Sciatic nerve (tissue), 2 donors: ENCODE measurements at places on chromosomes 12 and 14.
A peak's percentile ranks its signal among the peaks of the same experiment; 100 is the strongest.

- DNase-seq, result no peak
These were observed 23.3 kb upstream of the NUDT14 start for GRCh38 chr14:105204206-105204930.

- no peak for DNase-seq
These were observed 21.8 kb downstream of the FUT8 start for GRCh38 chr14:65434216-65434850.

GRCh38 chr14:69647213-69647612, 35.8 kb downstream of the SUSD6 start:
- DNase-seq, result no peak

DNA sequence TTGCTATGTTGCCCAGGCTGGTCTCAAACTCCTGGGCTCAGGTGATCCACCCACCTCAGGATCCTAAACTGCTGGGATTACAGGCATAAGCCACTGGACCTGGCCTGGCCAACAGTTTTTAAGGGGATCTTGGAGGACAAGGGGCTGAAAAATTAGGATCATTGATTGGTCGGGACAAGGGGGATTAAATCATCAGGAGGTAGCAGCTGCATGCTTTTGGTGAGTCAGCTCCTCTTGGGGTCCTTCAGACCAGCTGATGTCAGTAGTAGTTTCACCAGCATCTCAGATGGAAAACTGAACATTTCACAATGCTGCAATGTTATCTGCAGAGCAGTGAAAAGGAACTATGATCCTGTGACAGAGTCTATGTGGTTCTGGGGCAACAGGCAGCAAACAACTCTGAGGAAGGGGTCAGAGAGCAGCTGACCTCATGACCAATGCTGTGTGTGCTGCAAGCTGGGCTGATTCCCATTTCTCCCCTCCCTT, 6.3 kb downstream of the LRRC74A start:
- DNase-seq, result no peak

DNA sequence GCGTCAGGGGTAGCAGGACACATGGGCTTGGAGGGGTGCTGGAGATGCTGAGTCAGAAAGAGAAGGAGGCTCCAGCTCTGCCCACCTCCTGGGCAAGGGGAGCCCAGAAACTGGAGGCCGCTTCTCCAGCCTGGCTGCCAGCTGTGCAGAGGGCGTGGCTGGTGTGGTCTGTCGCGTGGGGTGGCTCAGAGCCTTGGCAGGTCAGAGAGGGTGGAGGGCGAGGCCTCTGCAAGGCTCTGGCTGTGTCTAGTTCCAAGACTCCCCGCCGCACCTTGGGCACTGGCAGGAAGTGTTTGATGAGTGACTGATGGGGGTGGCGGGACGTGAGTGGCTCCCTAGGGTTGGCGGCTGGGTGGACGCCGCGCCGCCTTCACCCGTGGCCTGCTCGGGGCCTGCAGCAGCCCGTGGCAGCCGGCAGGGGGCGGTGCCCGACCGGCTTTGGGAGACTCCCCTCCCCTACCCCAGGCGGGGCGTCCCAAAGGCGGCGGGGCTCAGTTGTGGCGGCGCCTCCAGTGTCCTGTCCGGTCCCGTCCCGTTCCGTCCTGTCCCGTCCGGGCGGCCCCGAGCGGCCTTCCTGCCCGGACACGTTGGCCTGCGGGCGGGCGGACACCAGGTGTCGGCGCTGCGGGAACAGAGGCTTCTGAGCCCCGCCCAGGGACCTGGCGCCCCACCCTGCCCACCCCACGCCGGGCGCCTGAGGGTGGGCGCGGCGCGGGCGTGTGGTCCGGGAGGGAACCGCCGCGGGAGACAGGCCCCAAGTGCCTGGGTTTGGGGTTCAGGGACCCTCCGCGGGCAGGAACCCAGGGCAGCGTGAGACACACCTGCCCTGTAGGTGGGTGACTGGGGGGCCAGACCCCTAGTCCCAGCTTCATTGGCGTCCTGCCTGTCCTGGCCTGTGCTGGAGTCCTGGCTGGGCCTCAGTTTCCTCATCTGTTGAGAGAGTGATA, 39.7 kb downstream of the KRT80 start:
- DNase-seq, result peak; percentile 81

DNA sequence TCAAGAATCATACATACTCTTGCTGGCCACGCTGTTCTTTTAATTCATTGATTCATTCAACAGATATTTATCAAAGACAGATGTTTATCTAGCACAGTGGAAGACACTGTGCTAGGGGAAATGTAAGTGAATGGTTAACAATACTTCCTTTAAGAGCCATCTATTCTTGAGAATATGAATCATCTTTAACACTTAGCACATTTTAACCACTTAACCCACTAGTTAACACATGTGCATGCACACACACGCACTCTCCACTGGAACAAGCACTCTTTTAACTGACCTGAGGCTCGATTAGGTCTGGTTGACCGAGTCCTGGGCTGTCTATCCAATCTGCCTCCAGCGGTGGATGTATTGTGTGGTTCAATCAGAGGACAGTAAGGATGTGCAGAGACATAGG, 34.6 kb downstream of the LMNTD1 start:
- no peak for DNase-seq

GRCh38 chr12:52521175-52521567, 977 bp upstream of the KRT5 start:
- DNase-seq, result peak; percentile 35

- DNase-seq, result no peak
These were observed 173.9 kb downstream of the GXYLT1 start for GRCh38 chr12:41970744-41971143.

- no peak for DNase-seq
These were observed 61.7 kb downstream of the PPP1R12A start for GRCh38 chr12:79873201-79873600.

GRCh38 chr14:106218174-106218573, 691.8 kb downstream of the TMEM121 start:
- no peak for DNase-seq

DNA sequence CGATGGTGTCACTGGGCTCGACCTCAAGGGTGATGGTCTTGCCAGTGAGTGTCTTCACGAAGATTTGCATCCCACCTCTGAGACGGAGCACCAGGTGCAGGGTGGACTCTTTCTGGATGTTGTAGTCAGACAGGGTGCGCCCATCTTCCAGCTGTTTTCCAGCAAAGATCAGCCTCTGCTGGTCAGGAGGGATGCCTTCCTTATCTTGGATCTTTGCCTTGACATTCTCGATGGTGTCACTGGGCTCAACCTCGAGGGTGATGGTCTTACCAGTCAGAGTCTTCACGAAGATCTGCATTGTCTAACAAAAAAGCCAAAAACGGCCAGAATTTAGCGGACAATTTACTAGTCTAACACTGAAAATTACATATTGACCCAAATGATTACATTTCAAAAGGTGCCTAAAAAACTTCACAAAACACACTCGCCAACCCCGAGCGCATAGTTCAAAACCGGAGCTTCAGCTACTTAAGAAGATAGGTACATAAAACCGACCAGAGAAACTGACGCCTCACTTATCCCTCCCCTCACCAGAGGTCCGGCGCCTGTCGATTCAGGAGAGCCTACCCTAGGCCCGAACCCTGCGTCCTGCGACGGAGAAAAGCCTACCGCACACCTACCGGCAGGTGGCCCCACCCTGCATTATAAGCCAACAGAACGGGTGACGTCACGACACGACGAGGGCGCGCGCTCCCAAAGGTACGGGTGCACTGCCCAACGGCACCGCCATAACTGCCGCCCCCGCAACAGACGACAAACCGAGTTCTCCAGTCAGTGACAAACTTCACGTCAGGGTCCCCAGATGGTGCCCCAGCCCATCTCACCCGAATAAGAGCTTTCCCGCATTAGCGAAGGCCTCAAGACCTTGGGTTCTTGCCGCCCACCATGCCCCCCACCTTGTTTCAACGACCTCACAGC, 717 bp downstream of the UBC start:
- DNase-seq, result peak; percentile 92

DNA sequence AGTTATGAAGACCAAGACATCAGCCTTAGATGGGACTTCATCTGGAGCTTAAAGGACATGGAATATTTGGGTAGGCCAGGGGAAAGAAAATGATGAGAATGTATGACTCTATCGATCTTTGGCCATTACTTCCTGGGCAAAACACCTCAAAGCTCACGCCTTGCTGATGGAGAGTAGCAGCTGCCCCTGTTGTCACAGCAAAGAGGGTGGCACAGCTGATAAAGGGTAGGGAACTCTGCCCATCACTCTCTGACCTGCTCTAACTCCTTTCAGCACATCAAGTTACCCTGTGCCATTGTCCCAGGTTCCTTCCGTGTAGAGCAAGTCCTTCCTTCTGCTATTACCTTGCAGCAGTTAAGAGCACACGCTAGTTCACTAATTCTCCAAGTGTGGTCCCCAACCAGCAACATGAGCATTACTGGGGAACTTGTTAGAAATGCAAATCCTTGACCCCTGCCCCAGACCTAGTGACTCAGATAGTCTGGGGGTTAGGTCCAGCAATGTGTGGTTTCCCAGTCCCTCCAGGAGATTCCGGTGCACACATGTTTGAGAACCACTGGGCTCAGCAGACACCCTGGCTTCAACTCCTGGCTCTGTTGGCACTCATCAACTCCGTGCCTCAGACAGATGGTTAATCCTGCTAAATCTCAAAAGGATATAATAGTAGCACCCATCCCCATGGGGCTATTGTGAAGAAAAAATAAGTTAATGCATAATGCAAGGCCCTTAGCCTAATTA, 93.7 kb upstream of the EEA1 start:
- DNase-seq, result no peak

GRCh38 chr12:100026241-100026640, 41.5 kb upstream of the ANKS1B start:
- DNase-seq, result no peak

DNA sequence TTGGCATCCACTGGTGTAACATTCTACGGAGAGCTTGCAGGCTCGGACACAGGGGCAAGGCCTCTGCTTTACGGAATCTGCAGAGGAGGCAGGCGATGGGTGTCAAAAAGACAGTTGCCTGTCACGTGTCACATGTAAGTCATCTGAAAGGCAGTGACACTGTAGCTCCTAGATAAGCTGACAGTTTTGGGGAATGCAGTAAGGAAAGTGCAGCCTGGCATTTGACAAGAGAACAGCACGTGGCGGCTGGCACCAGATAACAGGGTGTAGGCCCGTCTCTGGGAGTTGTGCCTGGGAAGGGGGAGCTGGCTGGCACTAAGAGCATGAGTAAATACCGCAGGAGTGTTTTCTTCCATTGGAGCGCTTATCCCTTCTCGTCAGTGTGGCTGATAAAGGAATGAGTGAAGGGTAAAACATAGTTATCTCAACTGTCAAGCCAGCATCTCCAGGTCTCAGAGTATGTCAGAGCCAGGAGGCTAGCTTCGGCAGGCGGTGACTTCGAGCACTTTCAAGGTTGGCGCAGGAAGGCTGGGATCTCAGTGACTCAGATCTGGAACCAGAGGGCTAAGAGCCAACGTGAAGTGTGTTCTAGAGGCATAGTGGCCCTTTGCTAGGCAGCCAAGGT, 26.1 kb downstream of the ADCK1 start:
- no peak for DNase-seq

DNA sequence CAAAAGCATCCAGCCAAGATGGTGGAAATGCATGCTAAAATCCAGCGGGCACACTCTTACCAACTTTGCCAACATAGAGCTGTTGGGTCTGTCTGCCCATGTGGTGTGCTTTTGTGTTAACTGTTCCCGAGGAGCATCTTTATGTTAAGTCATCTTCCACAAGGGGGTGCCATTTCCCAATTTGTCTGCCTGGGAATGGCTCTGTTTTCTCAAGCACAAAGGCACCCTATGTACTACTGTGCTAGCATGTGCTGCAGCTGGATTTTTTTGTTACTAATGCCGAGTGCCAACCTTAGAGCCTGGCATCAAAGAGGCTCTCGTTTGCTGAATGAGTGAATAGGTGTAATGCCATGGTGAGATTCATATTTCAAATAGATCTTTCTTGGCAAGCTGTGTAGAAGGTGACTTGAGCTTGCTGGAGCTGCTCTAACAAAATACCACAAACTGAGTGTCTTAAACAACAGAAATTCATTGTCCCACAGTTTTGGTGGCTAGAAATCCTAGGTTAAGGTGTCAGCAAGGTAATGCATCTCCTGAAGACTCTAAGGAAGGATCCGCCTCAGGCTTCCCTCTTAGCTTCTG, 74.3 kb downstream of the TRHDE start:
- DNase-seq, result peak; percentile 56

DNA sequence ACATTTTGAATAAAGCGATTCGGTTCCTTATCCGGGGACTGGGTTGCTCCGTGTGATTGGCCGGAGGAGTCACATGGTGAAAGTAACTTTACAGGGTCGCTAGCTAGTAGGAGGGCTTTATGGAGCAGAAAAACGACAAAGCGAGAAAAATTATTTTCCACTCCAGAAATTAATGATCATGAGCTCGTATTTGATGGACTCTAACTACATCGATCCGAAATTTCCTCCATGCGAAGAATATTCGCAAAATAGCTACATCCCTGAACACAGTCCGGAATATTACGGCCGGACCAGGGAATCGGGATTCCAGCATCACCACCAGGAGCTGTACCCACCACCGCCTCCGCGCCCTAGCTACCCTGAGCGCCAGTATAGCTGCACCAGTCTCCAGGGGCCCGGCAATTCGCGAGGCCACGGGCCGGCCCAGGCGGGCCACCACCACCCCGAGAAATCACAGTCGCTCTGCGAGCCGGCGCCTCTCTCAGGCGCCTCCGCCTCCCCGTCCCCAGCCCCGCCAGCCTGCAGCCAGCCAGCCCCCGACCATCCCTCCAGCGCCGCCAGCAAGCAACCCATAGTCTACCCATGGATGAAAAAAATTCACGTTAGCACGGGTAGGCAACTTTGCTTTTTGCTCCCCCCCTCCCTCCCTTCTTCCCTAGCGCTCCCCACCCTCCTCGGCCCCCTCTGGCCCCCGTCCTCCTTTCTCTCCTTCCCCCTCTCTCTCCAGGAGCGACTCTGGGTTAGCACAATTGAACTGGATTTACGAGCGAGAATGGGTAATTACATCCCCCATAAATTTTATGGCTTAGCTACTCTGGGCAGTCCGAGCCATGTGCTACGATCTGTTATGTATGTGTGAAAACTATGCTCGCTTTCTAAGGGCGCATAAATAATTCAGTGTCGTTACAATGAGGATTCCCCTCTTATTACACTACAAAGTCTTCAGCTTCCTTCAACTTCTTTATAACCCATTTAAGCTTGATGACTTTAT, at the start of gene HOXC4:
TSS of gene HOXC4 (plus strand) at position 85 of the 991 bp plus-strand sequence. CDS start at position 173, 88 bp downstream.
- no peak for DNase-seq

- DNase-seq, result no peak
These were observed 474.8 kb upstream of the TBX3 start for GRCh38 chr12:115158816-115159215.

DNA sequence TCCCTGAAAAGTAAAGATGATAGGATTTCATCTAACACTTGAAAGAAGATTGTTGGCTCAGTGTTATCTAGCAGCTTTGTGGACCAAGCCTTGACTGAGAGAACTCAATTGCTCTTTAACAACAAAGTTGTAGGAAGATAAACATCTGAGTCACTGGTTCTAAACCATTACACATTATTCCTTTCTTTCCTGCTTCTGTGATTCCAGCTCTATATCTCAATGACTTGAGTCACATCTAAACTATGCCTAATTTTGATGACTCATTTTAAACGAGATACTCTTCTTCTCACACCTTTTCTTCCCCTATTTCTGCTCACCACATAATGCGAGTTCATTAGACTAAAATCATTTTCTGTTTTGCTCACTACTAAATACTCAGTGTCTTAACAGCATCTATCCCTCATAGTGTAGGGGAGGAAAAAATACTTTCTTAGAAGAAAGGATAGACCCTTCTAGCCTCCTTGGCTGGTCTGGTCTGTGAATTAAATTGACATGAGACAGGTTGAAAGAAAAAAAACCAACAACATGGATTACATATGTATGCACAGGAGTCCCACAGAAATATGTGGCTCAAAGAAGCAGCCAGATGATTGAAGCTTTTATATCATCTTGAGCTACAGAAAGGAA, 201.4 kb downstream of the C12orf50 start:
- no peak for DNase-seq
